ENCODE measurements at places on chromosomes 3 and 15.

DNA sequence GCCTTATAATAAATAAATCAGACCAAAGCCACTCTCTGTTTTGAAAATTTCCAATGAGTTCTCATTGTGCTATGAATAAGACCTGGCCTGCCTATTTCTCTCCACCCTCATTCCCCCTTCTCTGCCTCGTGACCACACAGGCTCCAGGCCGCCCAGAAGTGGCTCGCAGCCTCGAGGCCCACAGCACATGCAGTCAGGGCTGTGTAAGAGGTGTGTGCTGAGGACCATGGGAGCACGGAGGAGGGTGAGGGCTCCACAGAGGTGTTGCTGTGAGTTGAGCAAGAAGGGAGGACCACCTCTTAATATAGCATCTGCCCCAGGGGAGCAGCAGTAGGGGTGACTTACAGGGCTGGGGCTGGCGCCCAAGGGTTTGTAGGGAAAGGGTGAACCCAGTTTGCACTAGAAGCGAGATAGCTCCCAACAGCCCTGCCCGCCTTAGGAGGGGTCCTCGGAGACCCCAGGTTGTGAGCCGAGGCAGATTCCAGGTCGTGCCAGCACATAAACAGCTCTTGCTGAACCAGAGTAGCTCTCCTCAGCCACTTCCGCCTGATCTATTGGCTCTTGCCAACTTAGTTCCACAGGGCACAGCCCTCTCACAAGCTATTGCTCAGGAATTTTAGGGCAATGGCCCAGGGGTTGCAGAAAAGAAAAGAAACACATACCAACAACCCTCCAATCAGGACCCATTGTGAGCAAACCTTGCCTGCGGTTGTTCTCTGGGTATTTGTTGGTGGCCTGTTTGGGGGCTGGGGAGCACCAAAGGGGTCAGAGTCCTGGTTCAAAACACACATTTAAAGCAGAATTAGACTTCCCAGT is 117.7 kb downstream of the MYLK start:
- no peak for DNase-seq

GRCh38 chr3:142965581-142965980 is 2.1 kb upstream of the PAQR9 start:
- no peak for DNase-seq

GRCh38 chr3:190716211-190716610 is 146.3 kb downstream of the GMNC start:
- no peak for DNase-seq

DNA sequence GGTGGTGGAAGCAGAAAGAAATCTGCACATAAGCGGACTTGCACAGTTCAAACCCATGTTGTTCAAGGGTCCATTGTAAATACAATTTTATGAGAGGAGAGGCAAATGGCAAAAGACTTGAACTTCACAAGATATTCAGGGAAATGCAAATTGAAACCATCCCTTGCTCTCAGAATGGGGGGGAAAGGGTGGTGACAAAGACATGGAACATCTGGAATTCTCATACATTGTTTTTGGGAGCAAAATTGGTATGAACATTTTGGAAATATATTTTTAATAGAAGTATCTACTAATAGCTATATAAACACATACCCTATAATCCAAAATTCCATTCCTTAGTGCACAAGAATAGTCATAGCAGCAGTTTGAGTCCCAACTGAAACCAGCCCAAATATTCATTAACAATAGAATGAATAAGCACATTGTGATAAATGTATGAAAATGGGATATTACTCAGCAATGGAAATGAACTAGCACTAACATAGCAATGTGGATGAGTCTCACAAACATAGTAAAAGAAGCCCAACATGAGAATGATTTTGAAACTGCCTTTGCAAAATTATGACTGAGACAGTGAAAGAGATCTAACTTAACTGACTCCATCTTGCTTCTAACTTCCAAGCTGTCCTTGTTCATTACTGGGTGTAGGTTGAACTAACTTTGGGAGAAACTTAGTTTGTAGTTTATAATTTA is 77.2 kb downstream of the CD200R1L start:
- DNase-seq, result peak; percentile 47

DNA sequence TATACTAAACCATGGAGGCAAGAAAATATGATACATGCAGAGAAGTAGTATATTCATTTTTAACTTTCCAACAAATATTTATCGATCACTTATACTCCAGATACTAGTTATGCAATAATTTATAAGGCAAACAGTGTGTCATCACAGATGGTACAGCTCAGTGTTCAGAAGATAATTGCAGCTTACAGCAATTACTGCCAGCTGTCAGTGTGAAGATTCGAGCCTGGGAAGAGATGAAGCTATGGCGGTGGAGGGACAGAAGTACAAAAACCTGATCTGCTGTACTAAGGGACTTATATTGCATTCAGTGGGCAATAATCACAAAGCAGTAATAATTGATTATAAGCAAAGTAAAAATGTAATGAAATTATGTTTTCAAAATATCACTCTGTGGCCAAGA is 170.6 kb upstream of the EPHA3 start:
- DNase-seq, result no peak

DNA sequence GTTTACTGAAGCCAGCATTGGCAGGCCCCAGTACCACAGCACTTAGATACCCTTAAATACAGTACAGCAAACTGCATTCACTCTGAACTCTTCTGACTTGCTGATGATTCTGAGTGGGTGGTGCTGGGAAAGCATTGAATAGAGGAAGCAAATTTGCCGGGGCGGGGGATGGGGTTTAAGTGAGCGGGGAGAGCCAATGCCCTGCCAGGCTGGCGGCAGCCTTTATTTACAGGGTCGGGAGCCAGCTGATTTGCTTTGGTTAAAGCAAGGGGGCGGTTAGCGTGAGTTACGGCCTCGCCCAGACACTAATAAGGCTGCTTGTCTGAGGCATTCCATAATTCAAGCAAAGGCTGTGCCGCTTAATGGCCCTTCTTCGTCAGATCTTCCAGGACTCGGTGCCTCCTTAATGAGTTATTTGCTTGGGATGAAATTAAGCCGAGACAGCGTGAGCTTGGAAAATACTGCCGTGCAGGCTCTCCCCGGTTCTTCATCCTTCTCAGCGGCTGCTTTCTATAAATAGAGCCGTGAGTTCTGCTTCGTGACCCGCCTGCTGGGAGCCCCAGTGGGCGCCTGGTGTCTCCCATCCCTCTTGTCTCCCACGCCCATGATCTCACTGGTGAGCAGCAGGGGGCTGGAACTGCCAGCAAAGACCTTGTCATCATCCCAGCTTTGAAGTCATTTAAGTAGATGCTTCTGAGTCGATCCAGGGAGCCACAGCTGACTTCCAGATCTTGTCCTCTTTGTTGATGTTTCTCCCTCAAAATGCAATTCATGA is 25.8 kb downstream of the SPSB4 start:
- DNase-seq, result peak; percentile 21

DNA sequence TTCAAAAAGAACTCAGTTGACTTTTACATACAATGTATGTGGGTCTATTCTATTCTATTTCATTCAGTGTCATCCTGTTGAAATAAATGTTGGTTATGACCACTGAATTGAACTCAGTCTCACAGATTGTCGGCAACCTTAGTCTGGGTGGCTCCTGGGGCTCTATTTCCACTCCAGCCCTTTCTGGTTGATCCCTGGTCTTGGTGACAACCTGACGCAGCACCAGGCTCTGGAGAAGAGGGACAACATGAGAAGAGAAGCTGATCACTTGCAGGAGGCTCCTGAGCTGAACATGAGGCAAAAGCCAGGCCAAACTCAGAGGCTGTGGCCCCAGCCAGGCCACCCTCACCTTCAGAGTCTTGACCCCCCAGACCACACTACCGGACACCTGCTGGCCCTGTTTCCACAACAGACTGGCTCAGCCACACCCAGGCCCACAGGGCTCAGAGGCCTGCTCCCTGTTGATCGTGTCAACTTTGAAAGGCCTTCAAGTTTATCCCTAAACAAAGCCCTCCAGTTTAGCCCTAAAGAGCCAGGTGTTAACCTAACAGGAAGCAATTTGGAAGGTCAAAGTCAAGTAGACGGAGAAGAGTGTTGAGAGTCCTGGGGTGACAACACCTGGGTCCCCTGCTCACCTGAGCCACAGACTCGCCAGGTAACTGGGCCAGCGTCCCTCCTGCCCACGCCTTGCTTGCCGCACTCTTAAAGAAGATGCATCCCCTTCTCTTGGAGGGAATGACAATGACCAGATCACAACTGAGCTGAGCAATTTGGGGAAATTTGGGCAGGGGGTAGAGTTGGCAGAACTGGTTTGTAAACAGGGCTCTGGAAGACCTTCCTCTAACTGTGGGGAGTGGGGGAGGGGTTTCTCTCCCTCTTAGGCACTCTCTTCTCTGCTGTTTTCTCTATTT is 15.4 kb upstream of the MUC20 start:
- no peak for DNase-seq

DNA sequence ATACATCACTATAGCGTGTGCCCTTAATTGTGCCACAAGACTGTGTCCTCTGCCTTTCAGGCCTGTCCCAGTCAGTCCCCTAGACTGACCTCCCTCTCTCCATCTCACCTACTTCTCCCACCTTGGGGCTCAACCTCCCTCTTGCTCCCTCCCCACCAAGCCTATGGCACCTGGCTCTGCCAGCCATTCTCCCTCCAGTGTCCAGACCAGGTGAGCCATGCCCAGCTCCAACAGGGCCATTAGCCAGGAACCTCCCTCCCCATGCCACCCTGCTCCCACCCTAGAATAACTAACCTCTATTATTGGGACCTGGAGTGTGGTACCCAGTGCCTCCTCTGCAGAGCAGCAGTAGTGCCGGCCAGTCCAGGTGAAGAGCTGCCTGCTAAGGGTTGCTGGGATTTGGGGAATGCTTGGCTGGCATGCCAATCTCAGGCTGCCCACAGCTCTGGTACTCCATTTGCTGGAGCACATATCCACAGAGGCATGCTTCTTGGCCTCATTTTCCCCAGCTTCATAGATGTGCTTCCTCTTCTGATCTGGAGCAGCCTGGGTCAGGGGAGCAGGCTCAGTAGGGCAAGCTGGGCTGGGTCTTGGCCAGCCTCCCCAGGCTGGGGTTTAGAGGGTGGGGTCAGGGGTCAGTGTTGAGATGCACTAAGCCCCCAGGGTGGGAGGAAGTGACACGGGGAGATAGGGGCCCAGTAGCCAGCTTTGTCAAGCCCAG is 38.8 kb downstream of the SAXO2 start:
- no peak for DNase-seq

- DNase-seq, result no peak
These were observed 33.5 kb downstream of the PDIA5 start for GRCh38 chr3:123100193-123100776.

Data from foreskin fibroblast (primary cell).